Right hindlimb (tissue), 1 donor: ENCODE measurements at places on chromosomes 6 and 20.

DNA sequence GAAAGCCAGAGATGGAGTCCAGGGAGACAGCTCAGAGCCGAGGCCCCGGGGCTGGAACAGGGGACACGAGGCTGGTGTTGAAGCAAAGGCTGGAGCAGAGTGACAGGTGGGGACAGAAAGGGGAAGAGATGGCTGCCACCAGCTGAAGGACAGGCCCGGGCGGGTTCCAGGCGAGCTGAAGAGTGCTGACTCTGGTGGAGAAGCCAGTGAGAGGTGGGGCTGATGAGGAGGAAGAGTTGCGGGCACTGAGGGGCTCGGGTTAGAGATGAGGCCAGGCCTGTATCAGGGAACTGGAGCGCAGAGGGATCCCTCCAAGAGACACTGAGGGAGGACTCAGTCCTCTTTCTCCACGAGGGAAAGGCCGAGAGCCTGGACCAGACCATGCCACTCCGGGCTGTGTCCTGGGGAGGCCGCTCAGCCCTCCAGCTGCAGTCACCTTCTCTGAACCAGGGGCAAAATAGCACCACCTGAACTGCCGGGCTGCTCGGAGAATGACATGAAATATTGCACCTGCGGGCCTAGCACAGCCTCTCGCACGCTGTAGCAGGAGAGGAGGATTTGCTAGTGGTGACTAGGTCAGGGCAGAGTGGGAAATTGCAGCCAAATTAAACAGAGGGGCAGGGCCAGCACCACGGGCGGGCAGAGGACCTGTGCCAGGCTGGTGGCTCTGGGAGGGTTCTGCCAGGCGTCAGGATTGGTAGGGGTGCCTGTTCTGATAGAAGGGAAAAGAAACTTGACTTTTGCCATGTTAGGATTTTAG lies 175.9 kb downstream of the ZDHHC14 start:
- DNase-seq = no peak

- DNase-seq = no peak
Observed at GRCh38 chr6:119962505-119962904, 612.9 kb upstream of the MAN1A1 start.

GRCh38 chr6:30963641-30964040 lies 19.9 kb upstream of the MUC21 start:
- DNase-seq = no peak

GRCh38 chr20:2871661-2872458 lies 1.4 kb upstream of the PTPRA start:
- no peak for DNase-seq

GRCh38 chr6:142417331-142417750 lies 115.5 kb downstream of the ADGRG6 start:
- DNase-seq = no peak

GRCh38 chr6:11214901-11215300 lies 17.6 kb downstream of the NEDD9 start:
- no peak for DNase-seq
